ENCODE measurements at places on chromosomes 2 and 18.
A peak's percentile ranks its signal among the peaks of the same experiment; 100 is the strongest.

GRCh38 chr18:30999887-31000628, 42.5 kb downstream of the DSC3 start:
- DNase-seq = no peak

GRCh38 chr18:4391859-4392258, 63.2 kb downstream of the DLGAP1 start:
- no peak for DNase-seq

GRCh38 chr2:159497256-159497655, 119.1 kb downstream of the BAZ2B start:
- DNase-seq = peak; percentile 96

GRCh38 chr2:134027980-134028379, 225.9 kb upstream of the MGAT5 start:
- peak; percentile 2 for DNase-seq

- DNase-seq = no peak
Measured at GRCh38 chr2:239509373-239510143, 108.7 kb upstream of the HDAC4 start.

DNA sequence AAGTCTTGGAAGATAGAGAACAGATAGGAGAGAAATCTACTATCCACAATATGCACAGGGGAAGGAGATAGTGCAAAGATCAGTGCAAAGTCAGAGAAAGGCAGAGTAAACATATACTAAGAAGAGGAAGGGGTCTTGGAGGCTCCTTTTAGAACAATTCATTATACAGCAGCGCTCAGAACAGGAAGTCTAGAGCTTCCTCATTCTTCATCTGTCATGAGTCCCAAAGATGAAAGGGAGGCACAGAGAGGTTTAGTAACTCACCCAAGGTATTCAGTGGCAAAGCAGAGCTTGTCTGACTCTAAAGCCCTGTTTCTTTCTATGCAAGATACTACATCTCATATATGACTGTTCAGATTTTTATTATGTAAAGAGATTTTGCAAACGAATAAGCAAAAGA, 1.4 kb downstream of the SP110 start:
- DNase-seq = no peak

- DNase-seq = no peak
Measured at GRCh38 chr2:153232464-153232863, 246.1 kb downstream of the RPRM start.

DNA sequence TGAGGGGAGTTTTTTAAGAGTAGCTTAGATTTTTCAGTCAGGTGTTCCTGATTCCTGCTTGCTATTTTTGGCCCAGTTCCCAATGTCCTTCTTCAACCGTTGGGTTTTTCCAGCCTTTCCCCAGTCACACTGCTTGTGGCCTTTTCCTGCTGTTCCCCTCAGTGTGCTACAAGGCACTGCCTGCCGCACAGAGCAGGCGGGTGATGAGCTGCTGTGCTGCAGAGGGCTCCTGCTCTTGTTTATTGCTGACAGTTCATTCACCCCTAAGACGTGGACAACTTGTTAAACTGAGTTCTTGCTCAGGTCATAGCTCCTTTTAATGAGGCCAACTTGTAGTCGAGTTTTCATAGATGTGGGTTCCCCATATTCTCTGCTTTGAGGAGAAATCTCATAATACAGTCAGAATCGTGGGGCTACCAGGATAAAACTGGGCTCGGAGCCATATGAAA, 20.6 kb downstream of the EIF4E2 start:
- DNase-seq = no peak

- peak; percentile 95 for DNase-seq
Measured at GRCh38 chr2:228613133-228613850, 431.8 kb upstream of the SPHKAP start.

DNA sequence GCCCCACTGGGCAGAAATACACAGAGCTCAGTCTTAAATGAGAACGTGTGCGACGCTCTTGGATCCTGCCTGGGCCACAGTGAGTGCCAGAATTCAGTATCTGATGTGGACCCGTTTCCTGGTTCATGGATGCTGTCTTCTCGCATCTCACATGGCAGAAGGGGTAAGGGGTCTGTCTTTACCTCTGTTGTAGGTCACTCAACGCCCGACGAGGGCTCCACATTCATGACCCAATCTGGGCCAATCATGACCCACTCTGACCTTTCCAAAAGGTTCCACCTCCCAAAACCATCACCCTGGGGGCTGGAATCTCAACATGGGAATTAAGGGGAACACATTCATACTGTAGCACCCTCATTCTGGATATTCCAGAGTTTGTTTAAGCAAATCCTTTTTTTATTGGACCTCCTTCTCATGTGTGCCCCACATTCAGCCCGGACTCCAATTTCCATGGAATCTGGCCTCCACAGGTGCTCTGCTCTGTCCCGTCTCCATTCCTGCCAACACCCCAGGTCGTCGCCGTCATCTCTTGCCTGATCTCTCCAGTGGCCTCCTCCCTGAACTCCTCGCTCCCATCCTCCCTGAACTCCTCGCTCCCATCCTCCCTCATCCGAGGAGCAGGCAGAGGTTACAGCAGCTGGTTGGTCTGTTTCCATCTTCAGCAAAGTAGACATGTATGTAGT, 78.9 kb upstream of the OTOS start:
- no peak for DNase-seq

DNA sequence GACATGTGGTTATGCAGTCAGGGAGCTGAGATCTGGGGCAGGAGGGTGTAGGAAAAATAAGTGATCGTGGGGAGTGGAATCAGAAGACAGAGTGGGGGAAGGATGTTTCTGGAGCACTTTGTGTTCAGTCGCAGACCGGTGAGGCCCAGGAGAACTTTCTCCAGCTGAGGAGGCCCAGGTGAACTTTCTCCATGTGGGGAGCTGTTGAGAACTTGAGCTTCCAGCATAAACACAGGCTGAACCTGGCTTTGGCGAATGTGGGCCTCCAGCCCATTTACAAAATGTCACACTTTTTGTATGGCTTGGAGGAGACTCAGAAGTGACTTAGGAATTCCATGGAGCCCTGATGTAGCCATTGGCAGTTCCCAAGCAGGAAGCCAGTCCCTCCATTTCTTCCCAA, 108.5 kb downstream of the VAPA start:
- DNase-seq = no peak

GRCh38 chr2:165636959-165637358, 157.1 kb downstream of the GALNT3 start:
- no peak for DNase-seq

DNA sequence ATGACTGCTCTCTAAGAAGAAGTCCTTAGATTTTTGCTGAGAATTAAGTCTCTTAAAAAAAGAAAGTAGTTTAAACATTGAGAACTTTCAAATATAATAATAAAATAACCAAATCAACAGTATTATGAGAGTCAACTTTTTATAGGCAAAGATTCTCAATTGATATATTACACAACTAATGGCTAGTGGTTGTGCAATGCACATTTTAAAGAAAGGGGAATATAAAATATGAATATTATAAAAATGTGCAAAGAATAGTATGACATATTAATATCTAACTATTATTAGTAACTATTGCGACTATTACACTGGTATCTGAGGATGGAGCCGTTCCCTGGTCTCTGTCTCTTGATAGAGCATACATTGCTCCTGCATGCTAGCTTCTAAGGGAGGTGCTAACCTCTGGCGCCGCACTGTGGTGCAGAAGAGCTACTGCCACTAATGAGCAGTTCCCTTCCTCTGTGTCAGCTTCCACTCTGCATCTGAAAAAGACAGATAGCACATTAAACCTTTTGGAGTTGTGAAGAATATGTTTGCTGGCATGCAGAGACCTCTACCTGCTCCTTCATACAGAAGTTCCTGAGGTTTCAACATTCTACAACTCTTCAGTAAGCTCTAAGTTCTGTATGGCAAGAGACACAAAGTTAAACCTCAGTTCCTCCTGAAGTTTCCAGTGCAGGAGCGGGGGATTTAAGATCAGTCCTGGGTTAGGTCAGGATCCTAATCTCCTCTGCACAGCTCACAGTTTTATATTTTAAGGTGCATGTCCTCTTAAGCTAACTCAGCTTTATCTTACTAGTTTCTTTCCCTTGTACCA, 3.5 kb upstream of the SLC9A2 start:
- DNase-seq = peak; percentile 52

DNA sequence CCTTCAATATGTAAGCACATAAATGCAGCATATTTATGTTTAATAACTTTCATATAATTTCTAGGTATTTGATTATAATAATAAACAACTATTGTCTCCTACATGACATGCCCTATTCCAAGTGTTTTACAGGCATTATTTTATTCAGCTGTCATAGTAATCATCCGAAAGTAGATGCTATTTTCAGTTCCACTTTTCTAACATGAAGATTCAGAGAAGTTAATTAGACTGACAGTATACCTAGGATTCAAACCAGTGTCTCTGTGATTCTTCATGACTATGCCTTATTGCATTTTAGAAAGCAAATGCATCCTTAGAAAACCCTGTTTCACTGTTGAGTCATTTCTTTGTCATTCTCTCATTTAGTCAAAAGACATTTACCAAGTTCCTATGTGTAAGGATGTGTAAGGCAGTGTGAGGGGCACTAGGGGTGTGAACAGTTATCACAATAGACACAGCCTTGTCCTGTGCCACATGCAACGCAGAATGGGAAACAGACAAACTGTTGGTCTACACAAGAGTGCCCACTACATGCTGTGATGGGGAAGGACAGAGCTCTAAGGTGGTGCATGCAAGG, 79.8 kb downstream of the DTNA start:
- DNase-seq = peak; percentile 30

GRCh38 chr2:235643680-235644511, 150.1 kb downstream of the AGAP1 start:
- DNase-seq = no peak

- peak; percentile 41 for DNase-seq
Measured at GRCh38 chr2:54984476-54984875, 65.8 kb downstream of the RTN4 start.

GRCh38 chr18:24552218-24552617, 91.8 kb downstream of the HRH4 start:
- no peak for DNase-seq

GRCh38 chr2:183113630-183114029, 10.6 kb upstream of the NUP35 start:
- no peak for DNase-seq

DNA sequence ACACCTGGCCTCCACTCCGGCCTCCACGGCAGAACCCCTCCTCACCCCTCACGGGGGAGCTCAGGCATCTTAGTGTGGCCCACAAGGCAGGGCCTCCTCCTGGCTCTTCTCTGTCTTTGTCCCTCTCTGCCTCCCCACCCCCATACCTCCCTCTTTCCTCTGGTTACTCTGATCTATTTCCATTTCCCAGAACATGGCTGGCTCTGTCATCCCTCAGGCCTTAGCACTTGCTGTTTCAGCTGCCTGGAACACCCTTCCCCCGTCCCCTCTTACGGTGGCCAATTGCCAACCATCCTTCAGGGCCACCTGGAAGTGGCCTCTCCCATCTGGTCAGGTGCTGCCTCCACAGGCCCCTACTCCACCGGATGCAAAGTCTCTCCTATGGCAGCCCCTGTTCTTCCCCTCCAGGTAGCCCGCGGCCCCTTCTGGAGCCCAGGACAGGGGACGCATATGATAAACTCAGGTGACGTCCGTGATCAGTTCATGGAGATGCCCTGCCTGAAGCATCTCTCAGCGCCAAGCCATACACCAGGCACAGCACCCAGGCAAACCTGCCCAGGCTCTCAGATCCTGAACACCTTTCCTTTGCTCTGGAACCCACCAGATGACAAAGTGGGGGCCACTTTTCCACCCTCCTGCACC, 3.6 kb upstream of the ECEL1 start:
- DNase-seq = no peak

- DNase-seq = no peak
Measured at GRCh38 chr18:12011199-12011956, 30.1 kb downstream of the IMPA2 start.

- peak; percentile 60 for DNase-seq
Measured at GRCh38 chr2:8684540-8684877, 2.7 kb downstream of the ID2 start.

- no peak for DNase-seq
Measured at GRCh38 chr2:6812857-6813530, 52.7 kb downstream of the CMPK2 start.

- peak; percentile 62 for DNase-seq
Measured at GRCh38 chr2:191170773-191171172, 20.0 kb upstream of the STAT4 start.

DNA sequence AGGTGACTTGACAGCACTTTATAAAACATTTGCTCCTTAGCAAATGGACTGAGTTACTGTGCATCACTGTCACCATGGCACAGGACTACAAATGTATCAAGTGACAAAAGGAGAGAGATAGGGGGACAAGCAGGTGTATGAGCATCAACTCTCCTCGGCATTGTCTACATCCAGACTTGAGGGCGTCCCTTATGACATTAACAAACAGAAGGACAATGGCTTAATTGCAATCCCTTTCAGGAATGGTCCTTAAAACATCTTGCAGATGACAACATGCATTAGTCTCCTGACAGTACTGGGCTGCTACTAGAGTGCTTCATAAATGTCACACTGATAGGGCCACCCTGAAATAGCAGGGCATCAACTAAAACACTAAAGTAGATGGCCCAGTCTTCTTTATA, 198.8 kb downstream of the PDE1A start:
- DNase-seq = no peak

DNA sequence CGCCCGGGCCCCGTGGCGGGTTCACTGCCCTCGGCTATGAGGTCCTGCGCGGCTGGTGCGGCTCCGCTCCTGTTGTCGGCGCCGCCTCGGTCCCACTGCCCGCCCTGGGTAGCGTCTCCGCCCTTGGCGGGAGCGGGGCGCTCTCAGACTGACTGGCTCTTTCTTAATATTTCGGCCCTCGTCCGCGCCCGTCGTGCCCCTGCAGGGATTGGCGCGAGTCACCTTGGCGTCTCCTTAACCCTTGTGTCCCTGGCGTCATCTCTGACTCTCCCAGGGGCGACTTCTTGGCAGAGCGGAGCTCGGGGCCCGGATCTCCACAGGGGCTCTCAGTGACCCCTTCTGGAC, 1.3 kb downstream of the PTMA start:
- peak; percentile 34 for DNase-seq

- DNase-seq = peak; percentile 78
Measured at GRCh38 chr18:33804258-33804657, 226.2 kb downstream of the ASXL3 start.

DNA sequence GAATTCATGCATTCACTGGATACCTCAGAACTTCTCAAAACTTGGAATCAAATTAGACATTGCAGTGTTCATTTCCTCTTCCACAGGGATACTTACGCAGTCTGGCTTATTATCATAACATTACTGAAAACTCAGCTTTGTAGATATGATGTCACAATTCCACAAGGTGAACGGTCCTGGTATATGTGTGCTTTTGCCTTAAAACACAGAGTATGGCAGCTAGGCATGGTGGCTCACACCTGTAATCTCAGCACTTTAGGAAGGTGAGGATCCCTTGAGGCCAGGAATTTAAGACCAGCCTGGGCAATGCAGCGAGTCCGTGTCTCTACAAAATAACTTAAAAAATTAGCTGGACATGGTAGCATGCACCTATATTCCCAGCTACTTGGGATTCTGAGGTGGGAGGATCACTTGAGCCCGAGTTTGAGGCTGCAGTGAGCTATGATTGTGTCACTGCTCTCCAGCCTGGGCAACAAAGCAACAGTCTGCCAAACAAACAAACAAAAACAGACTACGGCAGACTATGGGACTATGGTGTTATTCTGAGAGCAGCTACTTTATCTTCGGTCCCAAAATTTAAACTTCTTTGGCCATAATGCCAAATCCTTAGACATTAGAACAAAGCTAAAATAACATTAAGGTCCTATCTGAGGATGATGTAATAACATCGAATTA, 1191.9 kb upstream of the SLC39A10 start:
- no peak for DNase-seq

GRCh38 chr2:148701039-148701438, 56.5 kb downstream of the EPC2 start:
- no peak for DNase-seq

GRCh38 chr2:29310650-29311348, 195.6 kb downstream of the CLIP4 start:
- DNase-seq = no peak

Data from fibroblast of skin of right biceps (primary cell).